ENCODE measurements at places on chromosomes 5 and 9.

- peak; percentile 71 for DNase-seq
Measured at GRCh38 chr9:38641985-38642864, 21.8 kb upstream of the ANKRD18A start.

- DNase-seq: no peak
Measured at GRCh38 chr5:80722916-80723315, 68.1 kb upstream of the DHFR start.

DNA sequence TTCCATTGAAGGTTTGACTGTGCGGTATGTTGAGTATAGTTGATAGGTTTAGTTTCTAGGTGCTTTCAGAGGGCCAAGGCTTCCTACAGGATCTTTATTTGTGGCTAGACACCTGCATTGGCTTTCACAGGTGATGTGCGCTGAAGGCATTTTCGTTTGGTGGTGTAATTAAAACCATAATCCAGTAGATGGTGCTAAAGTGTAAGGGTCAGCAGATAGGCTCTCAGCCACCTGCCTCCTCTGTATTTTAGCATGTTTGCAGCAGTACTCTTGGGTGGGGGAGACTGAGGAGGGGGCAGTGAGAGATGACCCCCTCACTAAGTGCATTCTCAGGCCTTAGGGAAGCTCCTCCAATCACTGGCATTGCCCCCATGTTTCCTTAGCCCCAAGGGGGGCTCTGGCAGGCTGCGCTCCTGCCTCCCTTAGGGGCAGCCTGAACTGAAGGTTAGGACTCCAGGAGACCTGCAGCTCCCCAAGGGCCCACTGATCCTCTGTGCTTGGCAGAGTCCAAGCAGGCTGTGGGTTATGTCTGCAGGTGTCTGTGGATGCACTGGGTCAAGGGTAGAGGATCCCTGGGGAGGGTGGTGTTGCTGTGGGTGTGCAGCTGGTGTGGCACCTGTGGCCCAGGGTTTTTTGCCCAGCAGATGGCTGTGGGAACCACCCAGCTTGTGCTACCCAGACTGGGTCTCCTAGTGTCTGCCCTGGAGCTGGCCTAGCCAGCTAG lies 23.4 kb downstream of the CDK20 start:
- DNase-seq: peak; percentile 52

DNA sequence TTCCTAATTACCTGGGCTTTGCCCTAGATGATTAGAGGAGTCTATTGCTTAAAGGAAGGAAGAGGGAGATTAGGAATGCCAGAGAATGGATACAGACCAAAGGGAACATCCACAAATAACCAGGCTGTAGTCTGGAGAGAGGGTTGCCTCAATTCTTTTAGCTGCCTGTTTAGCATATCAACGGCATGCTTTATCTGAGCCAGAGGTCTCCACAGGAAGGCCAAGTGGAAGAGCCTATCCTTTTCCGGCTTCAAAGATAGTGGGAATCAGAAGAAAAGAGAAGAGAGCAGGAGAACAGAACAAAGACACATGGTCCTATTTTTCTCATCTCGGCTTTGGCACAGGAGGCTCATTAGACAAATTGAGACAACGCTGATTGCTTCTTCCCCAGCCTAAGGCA lies 142.4 kb downstream of the NMUR2 start:
- DNase-seq: no peak

GRCh38 chr9:107260437-107261081 lies 22.5 kb upstream of the RAD23B start:
- no peak for DNase-seq

- DNase-seq: peak; percentile 16
Measured at GRCh38 chr9:27473111-27473529, 51.0 kb upstream of the IFNK start.

- DNase-seq: no peak
Measured at GRCh38 chr9:124347206-124347967, 67.9 kb downstream of the PSMB7 start.

DNA sequence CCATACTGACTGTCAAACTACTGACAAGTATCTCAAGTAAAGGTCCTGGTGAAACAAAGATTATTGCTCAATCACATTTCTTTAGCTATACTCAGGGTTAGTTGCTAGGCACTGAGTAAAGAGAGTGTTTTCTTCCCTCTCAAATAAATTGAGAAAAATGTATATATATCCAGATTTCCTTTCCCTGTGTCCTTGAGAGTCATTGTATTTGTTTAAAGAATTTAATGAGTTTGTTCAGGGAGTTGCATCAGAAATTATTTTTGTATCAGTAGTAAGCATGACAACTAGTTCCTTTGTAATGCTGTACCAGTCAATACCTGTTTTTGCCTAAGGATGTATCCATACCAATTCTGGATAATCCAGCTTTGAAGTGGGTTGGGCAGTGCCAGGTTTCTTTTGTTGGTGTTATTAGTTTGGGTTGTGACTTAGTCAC lies 3.2 kb upstream of the ANKHD1 start:
- no peak for DNase-seq

GRCh38 chr9:125075997-125076396 lies 67.3 kb downstream of the SCAI start:
- no peak for DNase-seq

DNA sequence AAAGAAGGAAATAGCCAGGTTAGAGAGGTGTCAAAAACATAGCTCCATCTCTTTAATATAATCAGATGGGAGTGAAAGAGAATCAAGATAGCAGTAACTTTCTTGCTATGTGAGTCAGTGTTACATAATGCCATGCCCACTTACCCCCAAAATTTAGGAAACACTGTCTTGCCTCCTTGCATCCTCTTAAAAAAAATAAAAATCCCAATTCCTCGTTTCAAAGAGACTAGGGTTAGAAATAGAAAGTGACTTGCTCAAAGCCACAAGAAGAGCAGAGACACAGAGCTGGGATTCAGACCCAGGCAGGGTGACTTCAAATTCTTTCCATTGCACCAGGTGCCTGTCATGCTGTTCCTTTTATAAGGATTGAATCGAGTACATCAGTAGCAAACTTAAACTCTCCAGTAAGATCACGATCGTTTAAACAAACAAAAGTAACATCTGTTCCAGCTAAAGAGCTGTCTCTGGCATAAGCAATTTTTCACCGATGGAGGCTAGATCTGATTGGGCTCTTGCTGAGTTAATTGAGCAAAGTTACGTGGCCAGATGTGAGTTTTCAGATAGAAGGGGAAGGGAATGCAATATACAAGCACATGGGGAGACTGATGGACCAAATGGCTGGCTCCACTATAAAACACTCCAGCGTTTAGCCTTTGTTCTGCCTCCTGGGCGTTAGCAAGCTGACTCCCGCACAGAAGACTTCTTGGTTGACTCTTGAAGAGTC lies 176.9 kb downstream of the PALM2AKAP2 start:
- peak; percentile 62 for DNase-seq

DNA sequence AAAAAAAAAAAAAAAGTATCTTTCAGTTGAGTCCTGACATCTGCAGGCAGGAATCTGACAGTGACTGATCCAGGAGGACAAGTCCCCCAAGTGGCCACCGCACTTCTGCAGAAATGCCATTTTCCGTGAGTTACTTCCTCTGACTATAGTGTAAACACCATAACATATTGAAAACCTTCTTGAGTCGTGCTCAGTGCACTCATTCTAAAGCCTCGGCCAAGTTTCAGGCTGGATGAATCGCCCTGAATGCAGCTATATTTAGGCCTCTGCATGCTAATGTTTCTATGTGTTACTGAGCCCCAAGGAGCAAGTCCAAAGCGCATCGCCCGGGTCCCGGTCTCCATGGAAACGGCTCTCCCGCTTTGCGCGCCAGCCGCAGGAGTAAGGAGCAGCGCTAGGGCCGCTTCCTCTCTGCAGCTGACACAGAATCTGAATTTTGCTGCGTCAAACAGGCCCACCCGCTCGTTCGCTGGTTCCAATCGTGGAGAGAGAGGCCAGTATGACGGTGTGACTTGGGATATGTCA lies 335.4 kb downstream of the MSX2 start:
- DNase-seq: peak; percentile 67

Measured in SK-N-SH (cell line).